ENCODE measurements at places on chromosomes 5 and 9.

DNA sequence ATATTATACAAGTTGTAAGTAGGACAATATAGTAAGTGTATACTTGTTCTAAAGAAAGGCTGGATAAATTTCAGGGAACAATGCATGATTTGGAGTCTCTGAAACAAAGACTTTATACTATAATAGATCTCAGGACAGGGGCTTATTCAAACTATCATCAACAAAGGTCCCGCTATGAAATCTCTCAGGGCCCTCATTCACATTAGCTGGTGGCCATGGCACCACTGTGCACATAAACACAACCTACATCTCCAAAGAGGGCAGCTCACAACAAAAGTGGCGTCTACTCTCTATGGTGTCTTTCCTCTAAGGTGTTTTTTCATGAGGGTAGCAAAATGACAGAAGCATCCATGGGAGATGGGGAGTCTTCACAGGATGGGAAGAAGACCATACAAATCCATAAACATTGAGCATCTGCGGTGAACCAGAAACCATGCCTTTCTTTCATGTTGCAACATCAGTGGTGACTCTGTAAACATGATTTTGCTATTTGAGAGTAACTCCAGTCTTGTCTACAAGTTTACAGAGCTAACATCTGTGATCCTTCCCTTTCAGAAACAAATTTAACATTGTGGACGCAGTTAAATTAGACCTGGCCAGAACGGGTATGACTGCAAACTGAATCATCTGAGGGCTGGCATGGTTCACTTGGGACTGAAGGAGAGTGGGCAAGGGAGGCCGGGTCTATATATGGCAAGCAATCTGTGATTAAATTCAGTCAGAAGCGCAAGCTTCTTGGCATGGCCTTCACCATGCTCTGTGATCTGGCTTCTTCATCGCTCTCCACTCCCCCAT is 5.5 kb downstream of the TTLL11 start:
- DNase-seq, result no peak

DNA sequence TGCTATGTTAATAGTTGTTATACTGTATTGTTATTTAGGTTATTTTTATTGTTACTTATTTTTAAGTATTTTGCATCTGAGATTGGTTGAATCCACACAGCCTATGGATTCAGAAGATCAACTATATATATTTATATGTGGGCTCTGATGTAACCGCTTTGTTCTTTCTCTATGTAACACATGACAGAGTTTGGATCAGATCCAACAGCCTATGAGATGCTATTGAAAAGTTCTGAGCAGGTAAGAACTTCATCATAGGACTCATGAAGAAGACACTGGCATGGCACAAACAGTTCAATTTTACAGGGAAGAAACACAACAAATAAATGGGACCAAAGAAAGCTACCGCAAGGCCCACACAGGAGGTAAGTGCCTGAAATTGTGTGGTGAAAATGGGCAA is 93.4 kb downstream of the GNAQ start:
- DNase-seq, result no peak

- DNase-seq, result no peak
Measured at GRCh38 chr5:151700820-151701219, 14.1 kb upstream of the SPARC start.

DNA sequence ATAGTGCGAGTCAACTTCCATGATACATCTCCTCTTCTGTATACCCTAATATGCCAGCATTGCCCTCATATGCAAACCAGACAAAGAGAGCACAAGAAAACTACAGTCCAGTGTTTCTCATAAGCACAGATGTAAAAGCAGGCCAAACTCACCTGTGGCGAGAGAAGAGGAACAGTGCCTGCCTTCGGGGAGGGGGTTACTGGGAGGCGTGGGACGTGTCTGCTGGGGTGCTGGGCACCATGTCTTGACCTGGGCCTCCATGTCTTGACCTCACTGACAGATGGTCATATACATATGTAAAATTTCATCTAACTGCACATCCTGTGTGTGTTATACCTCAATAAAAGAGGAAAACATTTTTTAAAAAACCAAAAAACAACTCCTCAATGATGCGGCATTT is 159.3 kb upstream of the PPP1R26 start:
- DNase-seq, result no peak

DNA sequence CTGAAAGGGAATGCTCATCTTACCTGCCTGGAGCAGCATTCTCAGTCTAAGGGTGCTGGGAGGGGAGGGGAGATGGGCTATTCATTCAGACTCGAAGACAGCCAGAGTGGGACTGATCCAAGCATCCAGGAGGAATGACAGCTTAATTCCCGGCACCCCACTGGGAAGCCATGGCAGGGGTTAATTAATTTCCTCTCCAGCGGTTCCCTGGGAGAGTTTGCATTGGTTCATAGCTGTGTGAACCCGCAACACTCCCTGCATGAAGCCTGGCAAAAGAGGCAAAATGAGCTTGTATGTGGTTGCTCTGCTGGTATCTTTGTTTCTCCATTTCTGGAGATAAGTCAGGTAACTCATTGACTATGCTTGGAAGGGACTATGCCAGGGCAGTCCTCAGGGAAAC is 401.0 kb upstream of the SLC24A2 start:
- no peak for DNase-seq

DNA sequence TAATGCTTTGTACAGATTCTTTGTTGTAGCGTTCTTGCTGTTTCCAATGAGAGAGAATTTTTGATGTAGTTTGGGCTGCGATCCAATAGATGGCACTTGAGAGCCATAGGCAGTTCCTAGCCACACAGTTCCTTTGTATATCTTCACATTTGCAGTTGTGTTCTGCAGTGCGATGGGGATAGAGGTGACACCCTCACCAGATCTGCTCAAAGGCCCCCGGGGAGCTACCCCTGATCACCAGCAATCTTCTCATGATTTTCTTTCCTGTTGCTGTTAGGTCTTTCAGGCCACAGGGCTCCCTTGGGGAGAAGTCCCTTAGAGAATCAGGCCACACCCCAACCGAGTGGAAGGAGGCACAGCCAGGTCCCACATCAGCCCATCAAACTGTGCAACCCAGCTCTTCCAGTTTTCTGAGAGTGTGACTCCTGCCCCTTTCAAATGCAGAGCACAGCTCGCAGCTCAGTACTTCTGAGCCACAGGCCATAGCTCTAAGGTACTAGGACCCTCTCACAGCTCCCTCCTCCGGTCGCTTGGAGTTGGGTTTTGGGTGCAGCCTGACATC is 353.7 kb downstream of the SLCO4C1 start:
- no peak for DNase-seq

GRCh38 chr5:169268019-169268418 is 32.9 kb downstream of the SLIT3 start:
- DNase-seq, result no peak

- DNase-seq, result no peak
Measured at GRCh38 chr9:132199056-132199455, 37.2 kb downstream of the NTNG2 start.

- no peak for DNase-seq
Measured at GRCh38 chr5:86756839-86757238, 139.1 kb downstream of the COX7C start.

DNA sequence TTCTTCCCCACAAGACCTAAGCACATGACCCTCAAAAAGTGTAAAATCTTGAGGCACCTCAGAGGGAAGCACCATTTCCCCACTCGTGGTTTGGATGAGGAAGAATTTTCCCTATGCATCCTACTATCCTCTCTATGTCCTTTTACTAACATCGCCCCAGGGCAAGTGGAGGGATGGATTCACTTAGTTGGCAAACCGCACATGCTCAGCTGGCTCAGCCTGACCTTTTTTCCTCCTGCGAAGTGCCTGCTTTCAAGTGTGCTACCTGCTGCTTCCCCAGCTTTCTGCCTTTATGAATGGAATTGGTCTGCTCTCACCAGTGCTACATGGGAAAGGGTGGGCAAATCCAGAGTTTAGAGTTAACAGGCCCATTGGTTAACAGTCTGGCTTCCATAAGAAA is 56.6 kb upstream of the IFNK start:
- no peak for DNase-seq
